ENCODE measurements at places on chromosomes 16 and 17.

- no peak for DNase-seq
Observed at GRCh38 chr16:80337786-80338185, 203.0 kb upstream of the DYNLRB2 start.

GRCh38 chr16:31380201-31380600 lies 12.9 kb upstream of the ITGAD start:
- DNase-seq, result no peak

GRCh38 chr17:43553573-43553972 lies 7.4 kb upstream of the ETV4 start:
- no peak for DNase-seq

DNA sequence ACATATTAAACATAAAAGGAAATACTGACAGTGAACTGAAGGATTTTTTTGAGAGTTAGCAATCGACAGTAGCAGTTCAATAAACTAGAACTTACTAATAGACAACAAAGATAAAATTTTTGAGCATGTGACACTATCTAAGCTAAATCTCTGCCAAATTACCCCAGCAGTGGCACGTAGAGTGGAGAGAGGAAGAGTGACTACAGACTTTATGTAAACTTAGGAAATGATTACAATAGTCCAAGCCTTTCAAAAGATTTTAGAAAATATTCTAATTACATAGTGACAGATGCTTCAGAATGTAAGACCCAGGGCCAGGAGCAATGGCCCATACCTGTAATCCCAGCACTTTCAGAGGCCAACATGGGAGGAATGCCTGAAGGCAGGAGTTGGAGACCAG lies 52.4 kb downstream of the CFDP1 start:
- DNase-seq, result no peak

- peak; percentile 79 for DNase-seq
Observed at GRCh38 chr17:2396568-2397246, 4.2 kb downstream of the MNT start.

- peak; percentile 50 for DNase-seq
Observed at GRCh38 chr16:69345923-69346322, 5.7 kb downstream of the TMED6 start.

GRCh38 chr16:22217890-22218730 lies 12.0 kb downstream of the EEF2K start:
- DNase-seq, result no peak

- no peak for DNase-seq
Observed at GRCh38 chr17:47837401-47838039, 3.6 kb downstream of the SCRN2 start.

DNA sequence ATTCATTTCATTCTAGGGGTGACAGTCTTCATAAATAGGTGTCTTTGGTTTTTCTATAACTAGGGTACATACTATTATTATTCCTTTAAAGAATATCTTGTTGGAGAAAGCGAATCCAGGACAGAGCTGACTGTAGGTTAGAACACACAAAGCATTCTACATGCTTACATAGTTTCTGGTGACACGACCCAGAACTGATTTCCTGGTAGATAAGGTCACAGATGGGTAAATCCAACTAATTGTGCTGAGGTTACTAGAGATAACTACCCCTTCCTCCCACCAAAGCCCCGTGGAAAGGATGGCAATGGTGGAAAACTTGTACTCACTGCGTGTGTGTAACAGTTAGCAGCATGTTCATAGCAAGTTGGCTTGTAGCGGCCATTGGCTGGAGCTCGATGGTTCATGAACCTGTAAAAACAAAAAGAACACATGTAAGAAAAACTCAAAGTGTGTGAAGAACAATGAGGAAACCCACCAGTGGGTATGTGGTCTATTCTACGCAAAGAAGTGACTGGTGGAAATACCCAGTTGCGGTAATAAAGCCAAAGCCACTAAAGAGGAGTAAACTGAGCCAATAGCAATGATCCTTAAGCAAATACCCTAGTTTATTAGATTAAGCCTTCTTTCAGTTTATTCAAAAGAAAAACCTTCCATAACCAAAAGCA lies 7.7 kb downstream of the MMD start:
- no peak for DNase-seq

GRCh38 chr16:19377864-19378263 lies 39.8 kb upstream of the TMC5 start:
- DNase-seq, result no peak

GRCh38 chr16:2487903-2488531 lies 13.1 kb downstream of the TBC1D24 start:
- DNase-seq, result peak; percentile 92

GRCh38 chr17:77838748-77839697 lies 119.5 kb upstream of the TNRC6C start:
- no peak for DNase-seq

GRCh38 chr16:2912330-2913199 lies 834 bp downstream of the FLYWCH1 start:
- DNase-seq, result peak; percentile 30

DNA sequence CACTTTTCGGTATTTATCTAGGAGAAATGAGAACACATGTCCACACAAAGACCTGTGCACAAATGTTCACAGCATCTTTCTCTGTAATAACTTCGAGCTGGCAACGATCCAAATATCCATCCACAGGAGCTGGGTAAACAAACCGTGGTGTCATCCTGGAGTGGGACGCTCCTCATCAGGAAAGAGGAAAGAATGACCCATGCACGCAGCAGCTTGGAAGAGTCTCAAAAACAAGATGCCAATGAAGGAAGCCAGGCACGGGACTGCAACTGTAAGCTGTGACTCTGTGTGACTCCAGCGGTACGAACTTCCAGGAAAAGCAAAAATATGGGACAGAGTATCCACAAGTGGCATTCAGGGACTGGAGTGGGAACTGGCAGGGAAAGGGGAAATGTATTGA lies 36.7 kb upstream of the CIBAR2 start:
- DNase-seq, result no peak

- peak; percentile 50 for DNase-seq
Observed at GRCh38 chr17:37570527-37571093, 38.6 kb downstream of the SYNRG start.

- DNase-seq, result no peak
Observed at GRCh38 chr17:67700037-67700724, 17.6 kb upstream of the NOL11 start.

DNA sequence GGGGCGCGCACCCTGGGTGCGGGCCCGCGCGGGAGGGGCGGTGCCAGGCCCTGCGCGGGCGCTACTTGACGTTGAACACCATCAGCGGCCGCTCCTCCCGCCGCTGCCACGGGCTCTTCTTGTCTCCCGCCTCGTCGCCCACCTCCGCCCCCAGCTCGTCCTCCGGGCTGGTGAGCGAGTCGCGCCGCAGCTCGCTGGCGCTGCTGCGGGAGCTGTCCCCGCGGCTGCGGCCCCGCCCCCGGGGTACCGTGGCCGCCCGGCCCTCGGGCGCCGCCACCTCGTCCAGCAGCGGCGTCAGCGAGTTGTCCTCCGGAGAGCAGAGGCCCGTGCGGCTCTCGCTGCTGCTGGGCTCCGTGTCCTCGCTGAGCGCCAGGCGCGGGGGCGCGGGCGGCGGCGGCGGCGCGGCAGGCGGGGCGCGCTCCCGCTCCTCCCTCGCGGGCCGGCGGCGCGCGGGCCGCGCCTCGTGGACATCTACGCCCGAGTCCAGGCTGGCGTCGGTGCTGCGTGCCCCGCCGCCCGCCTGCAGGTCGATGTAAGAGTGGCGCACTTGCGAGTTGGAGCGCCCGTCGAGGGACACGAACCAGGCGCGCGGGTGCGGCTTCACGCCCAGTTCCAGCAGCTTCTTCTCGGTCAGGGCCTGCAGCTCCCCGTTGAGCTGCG lies 8.7 kb downstream of the GRN start:
- DNase-seq, result no peak

- peak; percentile 84 for DNase-seq
Observed at GRCh38 chr17:60600490-60601446, 775 bp downstream of the PPM1D start.

GRCh38 chr17:47716375-47716774 lies 16.7 kb upstream of the TBX21 start:
- no peak for DNase-seq

DNA sequence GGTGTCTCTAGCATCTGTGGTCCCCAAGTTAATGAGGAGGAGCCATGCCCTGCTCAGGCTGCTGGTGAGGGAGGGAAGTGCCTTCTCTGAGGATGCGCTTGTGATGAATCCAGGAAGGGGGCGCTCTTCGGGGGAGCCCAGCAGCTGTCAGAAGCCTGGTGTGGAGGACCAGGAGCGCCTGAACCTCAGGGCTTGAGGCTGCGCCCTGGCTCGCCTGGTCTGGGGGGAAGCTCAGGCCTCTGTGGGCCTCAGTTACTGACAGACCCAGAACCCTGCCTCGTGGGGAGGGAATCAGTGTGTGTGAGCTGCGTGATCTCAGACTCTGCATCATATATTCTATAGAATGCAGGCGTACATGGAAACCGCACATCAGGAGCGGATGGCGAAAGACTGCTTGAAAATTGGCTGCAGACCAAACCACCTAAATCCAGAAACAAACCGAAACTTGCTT lies 126.1 kb downstream of the SEC14L1 start:
- DNase-seq, result peak; percentile 51

DNA sequence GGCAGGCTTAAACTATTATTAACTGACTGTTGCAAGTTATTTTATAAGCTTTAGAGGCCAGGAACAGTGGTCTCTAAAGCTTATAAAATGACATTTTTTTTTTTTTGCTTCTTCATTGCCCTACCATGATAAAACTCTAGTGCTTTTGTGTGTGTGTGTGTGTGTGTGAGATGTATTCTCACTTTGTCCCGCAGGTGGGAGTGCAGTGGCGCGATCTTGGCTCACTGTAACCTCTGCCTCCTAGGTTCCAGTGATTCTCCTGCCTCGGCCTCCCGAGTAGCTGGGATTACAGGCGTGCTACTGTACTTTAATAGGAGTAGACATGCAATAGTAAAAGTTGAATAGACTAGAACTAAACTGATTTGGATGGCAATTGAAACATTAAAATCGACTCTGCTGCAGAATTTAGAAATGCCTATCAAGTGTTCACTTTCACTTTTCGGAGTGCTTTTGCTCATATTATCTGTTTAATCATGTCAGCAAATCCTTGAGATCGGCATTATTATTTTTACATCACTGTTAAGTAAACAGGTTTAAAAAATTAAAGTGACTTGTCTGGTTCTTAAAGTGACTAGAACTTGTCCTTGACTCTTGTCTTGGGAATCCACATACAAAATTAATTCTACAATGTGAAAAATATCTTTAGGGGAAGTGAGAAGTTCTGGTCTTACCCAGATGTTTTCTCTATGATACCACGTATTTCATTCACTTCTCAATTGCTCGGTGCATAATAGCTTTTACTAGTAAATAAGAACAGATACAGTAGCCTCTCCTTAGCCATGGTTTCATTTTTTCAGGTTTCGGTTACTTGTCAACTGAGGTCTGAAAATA lies 8.4 kb upstream of the PCTP start:
- no peak for DNase-seq

DNA sequence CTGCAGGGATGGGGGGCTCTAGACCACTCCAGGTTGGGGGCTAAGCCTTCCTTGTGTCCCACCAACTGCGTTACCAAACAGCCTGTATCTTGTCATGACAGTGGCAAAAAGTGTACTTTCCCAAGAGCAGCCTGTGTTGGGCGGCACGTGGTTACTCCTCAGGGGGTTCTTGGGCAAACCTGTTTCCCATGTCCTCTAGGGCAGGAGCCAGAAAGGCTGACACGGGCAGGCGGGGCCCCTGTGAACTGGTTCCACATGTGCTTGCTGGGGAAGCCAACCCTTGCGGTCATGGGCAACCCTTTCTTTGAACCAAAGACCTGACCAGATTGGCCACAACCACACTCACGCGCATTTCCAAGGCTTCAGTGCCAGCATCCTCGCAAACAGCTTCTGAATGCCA lies 228.5 kb downstream of the RBFOX3 start:
- DNase-seq, result no peak

GRCh38 chr17:57138956-57139576 lies 54.0 kb downstream of the AKAP1 start:
- no peak for DNase-seq

- no peak for DNase-seq
Observed at GRCh38 chr17:49848739-49849138, 870 bp upstream of the TAC4 start.

- peak; percentile 56 for DNase-seq
Observed at GRCh38 chr17:8806926-8807550, 7.9 kb upstream of the MFSD6L start.

DNA sequence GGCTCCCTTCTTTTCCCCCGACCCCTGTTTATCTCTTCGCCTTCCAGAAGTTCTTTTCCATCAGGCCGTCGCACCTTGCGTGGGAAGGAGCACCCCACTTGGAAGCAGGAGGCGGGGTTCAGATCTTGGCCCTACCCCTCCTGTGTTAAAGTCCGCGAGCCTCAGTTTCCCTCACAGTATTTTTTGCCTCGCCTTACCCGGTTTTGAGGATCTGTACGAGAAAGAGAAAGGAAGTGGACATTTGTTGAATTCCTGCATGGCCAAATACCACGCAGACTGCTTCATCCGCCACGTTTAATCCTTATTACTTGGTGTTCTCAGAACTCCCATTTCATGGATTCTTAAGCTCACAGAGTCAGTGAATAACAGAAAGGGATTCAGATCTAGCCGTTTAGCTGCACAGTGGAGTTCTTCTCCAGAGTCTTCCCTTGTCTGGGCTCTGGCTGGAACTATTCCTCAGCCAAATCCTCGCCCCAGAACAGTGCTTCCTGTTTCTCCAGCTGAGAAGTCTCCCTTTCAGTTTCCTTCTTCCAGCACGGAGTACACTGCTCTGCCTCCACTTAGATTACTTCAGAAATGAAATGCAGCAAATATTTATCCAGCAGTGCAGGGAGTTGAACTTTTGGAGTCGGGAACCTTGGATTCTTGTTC lies 590 bp downstream of the TMEM219 start:
- peak; percentile 30 for DNase-seq

DNA sequence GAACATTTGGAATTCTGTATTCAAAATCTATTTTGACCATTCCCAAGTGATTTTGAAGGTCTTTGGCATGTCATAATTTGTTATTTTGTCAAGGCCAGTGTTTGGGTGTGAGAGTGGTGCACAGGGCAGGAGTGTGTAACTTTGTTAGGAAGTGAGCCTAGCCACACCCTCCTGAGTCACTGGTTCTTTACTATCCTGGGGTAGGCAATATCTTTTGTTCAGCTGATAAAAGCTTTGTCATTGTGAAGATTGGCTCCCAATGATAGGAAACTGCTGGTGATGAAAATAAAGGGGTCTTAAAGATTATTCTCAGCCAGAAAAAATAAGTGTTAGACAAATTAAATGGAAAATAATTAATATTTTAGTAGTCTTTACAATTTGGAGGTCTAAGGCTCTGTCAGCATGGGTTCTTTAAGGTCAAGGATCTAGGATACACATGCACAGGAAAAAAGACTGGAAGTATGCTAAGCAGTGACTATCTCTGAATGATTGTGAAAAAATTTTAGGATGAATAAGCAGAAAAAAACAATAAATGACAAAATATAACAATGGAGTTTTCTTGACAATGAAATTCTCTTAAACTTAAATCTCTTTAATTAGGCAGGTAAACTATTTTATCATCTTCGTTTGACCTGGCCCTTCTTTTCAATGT lies 5.1 kb downstream of the UBN1 start:
- peak; percentile 17 for DNase-seq

- no peak for DNase-seq
Observed at GRCh38 chr16:383326-384051, 1.7 kb upstream of the PGAP6 start.

- no peak for DNase-seq
Observed at GRCh38 chr16:57285379-57285778, 907 bp upstream of the PLLP start.
